ENCODE measurements at places on chromosomes 2 and 18.

GRCh38 chr18:48303883-48304282 is 105.3 kb downstream of the ZBTB7C start:
- no peak for DNase-seq

- DNase-seq: no peak
Observed at GRCh38 chr2:171709011-171709685, 21.9 kb downstream of the DYNC1I2 start.

- no peak for DNase-seq
Observed at GRCh38 chr2:230208576-230208975, 11.2 kb downstream of the SP110 start.

DNA sequence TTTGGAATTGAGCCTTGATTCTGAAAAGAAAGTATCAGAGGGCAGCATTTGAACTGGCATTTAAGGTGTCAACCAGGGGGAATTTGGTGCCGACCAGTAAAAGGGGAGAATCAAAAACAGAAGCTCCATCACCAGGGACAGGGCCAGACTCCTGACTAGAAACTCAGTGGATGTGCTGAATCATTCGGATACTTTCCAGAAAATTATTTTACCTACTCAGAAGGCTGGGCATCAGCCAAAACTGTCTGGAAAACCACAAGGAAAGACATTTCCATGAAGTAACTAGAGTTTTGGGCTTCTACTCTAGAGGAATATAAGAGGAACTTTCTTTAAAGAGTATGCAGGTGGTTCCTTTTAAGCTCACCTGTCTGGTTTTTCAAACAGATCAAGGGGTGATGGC is 756.6 kb downstream of the RNF144A start:
- no peak for DNase-seq

GRCh38 chr2:59713577-59713976 is 839.9 kb downstream of the BCL11A start:
- DNase-seq: no peak

GRCh38 chr2:60964651-60965498 is 52.6 kb upstream of the PEX13 start:
- DNase-seq: no peak

DNA sequence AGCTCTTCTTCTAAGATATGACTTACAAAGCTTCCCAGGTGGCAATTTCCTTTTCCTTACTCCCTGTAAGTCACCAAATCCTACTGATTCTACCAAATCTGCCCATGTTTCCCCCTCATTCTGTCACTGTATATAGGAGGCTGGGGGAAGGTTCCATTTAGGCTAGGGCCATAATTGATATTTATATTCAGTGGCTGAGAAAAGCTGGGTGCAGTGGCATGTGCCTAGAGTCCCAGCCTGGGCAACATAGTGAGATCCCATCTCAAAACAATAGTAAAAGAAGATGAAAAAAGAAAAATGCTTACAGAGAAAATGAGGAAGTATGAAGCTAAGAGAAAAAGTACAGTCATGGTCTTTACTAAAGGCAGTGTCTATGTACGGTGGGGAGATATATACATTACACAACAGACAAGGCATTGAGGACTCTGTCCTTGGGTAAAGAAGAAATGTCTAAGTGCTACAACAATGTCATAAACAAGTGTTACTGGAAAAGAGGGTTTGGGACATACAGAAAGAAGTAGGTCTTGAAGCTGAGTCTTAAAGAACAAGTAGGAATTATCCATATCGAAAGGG is 4.8 kb downstream of the CWC22 start:
- DNase-seq: no peak

DNA sequence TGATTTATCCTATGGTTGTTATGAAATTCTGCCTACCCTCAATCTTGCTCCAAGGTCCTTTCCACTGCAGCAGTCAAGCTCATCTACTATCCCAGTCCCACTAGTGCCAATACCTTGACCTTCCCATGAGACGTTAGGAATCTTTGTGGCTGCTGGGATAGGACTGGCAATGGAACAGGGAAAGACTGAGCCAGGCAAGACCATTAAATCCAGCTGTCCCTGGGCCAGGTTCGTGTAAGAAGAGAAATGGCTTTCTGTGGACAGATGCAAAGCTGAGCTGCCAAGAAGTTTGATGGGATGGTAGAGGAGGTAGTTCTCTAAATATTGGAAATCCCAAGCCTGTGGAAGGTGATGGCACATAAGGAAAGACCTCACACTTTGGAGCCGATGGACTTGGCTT is 50.1 kb upstream of the TMEM17 start:
- no peak for DNase-seq

- no peak for DNase-seq
Observed at GRCh38 chr18:75752740-75753263, 325.3 kb upstream of the SMIM21 start.

DNA sequence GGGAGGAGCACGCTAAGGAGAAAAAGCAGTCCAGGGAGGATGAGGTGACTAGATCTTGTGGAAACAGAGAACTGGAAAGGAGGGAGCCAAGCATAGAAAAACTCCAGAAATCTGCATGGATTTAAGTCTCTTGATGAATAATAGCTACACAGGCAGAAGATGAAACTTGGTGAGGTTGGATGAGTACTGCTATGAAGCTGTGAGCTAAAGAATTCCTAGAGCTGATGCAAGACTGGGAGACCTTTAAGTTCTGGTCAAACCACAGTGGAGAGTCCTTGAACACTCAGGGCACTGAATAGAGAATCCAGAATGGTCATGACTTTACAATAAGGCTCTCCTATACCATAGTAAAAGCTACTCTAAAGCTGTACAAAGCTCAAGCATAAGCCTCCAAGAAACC is 18.4 kb upstream of the PIEZO2 start:
- no peak for DNase-seq

GRCh38 chr2:206981739-206982340 is 42.5 kb downstream of the CPO start:
- peak; percentile 60 for DNase-seq

DNA sequence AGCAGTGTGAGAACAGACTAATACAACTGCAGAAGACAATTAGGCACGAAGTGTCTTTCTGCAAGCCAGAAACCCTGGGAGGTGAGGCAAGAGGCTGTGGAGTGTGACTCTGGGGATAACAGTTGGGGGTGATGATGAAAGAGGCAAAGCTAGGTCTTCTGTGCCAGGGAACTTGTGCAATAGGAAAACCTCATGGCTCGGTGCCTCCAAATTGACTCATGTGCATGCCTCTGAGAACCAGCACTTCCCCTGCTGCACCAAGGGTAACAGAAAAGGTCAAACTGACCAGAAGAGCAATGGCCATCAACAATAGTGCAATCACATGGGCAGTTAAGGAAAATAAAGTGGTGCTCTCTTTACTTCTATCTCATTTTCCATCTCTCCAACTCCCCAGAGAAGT is 136.4 kb downstream of the SCG2 start:
- DNase-seq: no peak

DNA sequence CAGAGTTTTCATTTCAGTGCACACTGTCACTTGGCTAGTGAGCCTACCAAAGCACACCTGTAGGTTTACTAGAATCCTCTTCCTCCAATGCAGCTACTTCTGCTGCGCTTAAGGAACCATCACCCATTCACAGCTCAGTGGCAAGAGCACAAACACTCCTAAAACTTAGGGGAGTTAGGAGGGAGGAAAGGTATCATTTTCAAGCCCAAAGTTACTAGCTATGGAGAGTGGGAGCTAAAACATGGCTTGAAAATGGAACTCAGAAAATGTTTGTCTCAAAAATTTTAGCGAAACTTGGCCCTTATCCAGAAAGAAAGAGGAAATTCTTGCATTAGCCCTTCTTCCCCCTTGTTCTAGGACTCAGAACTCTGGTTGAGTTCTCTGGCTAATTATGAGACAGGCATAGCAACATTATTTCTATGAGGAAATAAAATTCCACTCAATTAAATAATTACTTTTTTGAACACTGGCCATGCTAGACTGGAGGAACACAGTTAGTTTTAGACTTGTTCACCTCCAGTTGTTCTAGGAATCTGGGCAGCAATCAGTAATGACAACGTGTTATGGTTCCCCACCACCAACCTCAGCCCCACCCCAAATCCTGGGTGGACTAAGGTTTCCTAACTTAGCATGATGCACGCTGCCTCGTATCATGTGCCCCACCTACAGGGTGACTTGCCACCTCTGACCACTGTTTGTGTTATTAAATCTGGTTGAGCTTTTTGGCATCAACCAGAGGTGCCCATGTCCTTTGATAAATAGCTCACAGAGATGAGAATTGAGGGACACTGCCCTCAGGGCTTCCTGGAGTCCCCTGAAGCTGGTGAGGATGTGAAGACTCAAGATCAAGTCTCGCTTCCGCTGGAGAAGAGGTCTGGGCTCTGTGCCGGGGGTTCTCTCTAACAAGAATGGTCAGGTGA is 32.8 kb downstream of the LPIN2 start:
- DNase-seq: no peak

DNA sequence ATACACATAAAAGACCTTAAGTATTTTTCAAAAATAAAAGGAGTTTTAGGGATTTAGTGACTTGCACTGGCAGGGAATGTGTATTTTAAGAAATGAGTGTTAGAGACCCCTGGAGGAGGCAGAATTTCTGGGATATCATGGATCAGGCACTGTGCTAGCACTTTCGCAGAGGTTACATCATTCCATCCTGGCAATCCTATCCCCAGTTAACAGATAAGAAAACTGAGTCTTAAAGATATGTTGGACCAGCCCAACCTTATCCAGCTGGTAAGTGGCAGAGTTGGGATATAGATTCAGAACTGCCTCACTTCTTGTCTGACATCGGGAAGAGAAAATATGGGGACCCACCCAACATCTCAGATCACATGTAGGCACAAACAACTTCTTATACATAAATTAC is 160.3 kb upstream of the EPAS1 start:
- no peak for DNase-seq

DNA sequence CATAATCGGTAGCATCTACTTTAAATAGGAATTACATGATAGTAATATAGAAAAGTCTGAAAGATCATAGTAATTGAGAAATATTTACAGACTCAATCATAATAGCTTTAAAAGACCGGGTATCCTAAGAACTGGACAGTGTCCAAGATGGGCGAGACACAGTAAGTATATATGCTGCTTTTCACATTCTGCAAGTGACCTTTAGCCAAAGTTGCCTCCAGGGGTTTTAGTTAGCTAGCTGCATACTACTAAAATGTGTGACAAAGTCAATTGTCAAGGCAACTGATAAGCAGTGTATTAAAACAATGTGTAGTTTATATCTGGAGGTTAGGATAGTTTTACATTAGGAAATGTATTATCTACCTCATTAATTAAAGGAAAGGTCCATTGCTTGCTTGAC is 24.6 kb downstream of the CD302 start:
- DNase-seq: no peak

DNA sequence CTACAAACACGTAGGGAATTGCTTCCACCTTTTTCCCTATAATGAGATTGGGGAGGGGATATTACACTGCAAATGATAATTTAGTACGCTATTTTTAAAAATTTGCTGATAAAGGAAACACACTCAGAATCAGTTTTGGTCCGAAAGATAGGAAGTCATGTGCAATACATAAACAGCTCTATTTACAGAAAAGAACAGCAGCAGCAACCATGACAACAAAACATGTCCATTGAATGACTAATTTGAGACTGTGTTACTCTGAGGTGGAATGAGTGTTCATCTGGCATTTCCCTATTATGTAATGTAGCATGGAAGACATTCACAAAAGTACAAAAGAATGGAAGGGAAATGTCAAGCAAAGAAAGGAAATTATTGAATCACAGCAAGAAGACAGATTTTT is 337.2 kb downstream of the NBAS start:
- DNase-seq: no peak

DNA sequence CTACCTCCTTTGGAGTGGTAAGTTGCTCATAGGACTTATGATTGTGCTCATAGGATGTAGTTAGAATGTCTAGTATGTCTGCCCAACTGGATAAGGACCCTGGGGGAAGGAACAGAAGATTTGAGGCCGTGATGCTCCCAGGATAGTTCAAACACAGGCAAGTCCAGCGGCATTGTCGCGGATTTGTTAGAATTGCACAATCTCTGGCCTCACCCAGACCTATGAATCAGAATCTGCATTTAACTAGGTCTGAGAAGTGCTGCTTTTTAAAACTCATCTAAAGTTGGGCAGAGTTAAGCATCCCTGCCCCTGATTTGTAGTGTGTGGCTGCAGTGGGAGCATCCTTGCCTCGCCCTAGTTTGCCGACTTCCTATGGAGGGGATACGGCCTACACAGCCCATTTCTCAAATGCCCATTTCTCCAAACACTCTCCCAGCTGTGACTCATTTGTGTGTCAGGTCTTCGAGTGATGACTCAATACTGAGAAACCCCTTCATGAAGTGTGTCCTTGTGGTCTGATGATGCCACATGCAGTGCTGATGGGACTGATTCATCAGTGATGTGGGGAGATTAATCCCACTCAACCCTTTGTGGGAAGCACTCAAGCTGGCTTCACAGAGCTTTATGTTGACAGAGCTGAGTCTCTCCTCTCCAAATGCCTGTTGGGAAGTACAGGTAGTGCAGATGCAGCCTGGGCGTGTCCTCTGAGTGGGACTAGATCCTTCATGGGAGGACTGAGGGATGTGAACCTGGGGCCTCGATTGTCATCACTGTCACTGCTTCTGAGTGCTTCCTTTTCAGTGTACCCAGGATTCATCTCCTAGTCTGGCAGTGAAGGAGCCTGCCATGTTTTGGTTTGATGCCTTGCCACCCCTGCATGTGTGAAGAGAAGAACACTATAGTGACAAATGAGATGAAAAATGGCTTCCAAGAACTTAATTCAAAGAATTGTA is 18.7 kb downstream of the SMIM21 start:
- DNase-seq: no peak

DNA sequence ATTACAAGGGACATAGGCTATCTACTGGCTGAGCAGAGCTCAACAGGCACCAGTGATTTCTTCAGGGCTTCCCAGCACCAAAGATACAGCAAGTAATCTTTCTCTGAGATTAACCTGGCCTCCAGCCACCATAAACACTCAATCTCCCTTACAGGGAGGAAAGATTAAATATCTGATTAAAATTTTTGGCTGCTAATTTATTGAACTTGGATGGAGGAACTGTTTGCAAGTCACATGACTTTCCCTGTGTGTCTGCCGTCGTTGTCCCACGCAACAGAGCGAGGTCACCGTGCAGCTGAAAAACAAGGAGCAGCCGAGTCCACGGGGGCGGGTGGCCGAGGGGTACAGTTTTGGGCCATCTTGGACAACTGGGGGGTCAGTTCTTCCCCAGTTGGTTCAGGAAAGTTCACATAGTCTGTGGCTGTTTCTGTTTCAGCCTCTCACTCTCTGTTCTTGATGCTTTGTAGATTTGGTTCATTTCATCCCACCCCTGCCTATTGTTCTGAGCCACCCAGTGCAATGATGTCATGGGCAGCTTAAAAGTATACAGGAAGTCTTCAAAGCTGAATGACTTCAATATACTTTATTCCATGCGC is 186.8 kb upstream of the CTAGE1 start:
- no peak for DNase-seq

DNA sequence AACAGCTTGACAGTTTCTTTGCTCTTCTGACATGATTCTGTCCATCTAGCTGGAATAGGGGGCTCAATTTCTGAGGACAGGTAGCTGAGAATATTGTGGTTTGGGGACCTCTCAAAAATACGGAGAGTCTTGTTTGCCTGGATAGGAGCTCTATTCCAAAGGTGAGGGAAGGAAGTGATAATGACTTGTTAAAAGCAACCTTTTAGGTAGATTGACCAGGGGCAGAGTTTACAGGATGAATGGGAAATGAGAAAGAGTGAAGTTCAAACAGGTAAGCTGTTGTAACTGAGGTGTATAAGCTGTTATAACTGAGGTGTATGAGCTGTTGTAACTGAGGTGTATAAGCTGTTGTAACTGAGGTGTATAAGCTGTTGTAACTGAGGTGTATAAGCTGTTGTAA is 25.1 kb downstream of the PARD3B start:
- DNase-seq: no peak
